ENCODE measurements at places on chromosomes 7 and 10. TPM values are rescaled to one million over a fixed set of nuclear protein-coding genes. Genes with fewer than 3 reads are reported as not detected.

GRCh38 chr10:1074052-1074747 is 18.0 kb downstream of the WDR37 start:
- peak; percentile 62 for DNase-seq
- H3K36me3 ChIP-seq, result peaks cover 39% of the 10 kb centered on the region
- no peaks in the 10 kb centered on the region for H3K27me3 ChIP-seq
- peak overlapping the region; percentile 37 for H3K27ac ChIP-seq
- H3K4me3 ChIP-seq, result no peak overlapping the region

The DPP6 gene
- total RNA-seq, result not detected

DNA sequence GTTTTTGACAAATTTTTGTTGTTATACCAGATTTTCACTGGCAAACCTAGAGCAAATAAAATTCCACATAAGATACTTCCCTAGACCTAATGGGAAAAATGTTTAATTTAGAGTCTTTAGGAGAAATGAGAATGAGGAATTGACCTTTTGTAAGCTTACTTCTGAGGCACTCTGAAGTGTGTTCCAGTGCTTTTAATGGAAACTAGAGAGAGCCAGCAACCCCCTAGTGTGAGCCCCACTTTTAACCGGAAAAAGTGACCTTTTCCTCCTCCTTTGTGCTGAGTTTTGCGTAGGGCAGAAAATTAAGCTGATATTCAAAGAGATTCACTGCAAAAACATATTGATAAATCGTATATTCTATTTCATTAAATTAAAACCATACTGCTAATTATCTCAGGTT is 5.2 kb downstream of the IKZF1 start:
- peaks cover 41% of the 10 kb centered on the region for H3K4me1 ChIP-seq
- peak overlapping the region; percentile 95 for H3K4me3 ChIP-seq
- H3K27me3 ChIP-seq, result no peaks in the 10 kb centered on the region
- H3K36me3 ChIP-seq, result peaks cover 92% of the 10 kb centered on the region
- H3K27ac ChIP-seq, result peak overlapping the region; percentile 95
- no peak for DNase-seq

The SRGN gene
- 996 TPM for total RNA-seq

GRCh38 chr10:110864662-110865140 is 7.0 kb upstream of the PDCD4 start:
- H3K36me3 ChIP-seq, result peaks cover 7% of the 10 kb centered on the region
- peak; percentile 91 for DNase-seq

DNA sequence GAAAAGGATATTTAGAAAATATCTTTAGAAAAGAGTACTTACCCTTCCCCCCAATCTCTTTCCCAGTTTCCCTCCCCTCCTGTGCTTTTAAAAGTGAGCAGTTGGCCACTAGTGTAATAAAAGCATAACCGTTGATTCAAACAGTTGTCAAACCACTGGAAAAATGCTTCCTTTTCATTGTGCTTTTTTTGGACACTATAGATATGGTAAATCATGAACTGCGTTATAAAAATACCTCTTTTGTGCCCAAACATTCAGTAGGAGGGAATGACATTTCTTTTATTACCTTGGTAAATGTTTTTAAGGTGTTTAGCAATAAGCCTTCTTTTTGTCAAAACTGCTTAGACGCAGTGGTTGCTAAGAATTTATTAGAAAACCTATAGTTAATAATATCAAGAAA is 232.4 kb downstream of the SLC25A13 start:
- no peak overlapping the region for H3K4me3 ChIP-seq
- H3K36me3 ChIP-seq, result no peaks in the 10 kb centered on the region
- no peak overlapping the region for H3K27ac ChIP-seq
- no peak for DNase-seq

DNA sequence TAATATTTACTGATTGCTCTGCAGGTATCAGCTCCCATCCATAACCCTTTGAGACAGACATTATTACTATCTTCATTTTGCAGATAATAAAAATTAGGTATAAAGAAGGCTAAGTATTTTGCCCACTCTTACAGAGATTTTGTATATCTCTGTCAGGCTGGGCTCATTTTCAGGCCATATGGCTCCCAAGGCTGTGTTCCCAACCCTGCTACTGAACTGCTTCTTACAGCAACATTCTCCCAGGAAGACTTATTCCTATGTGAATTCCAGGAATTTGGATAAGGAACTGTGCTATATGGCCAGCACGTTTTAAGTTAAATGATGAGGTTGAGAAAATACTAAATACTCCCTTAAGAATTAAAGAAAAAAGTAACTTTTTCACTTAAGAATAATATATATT is 1.9 kb upstream of the TMEM106B start:
- peaks cover 27% of the 10 kb centered on the region for H3K4me1 ChIP-seq
- no peak for DNase-seq
- no peak overlapping the region for H3K4me3 ChIP-seq

- H3K4me3 ChIP-seq, result no peak overlapping the region
- peaks cover 40% of the 10 kb centered on the region for H3K4me1 ChIP-seq
- H3K36me3 ChIP-seq, result peaks cover 52% of the 10 kb centered on the region
- H3K27ac ChIP-seq, result no peak overlapping the region
- no peaks in the 10 kb centered on the region for H3K27me3 ChIP-seq
- DNase-seq, result no peak
These were observed 30.9 kb downstream of the NACAD start for GRCh38 chr7:45057878-45058277.

The PPP1R9A gene
- not detected for total RNA-seq

The TMEM130 gene
- total RNA-seq, result not detected

The CALCR gene
- total RNA-seq, result not detected

The DNAJC30 gene
- total RNA-seq, result 9.4 TPM

DNA sequence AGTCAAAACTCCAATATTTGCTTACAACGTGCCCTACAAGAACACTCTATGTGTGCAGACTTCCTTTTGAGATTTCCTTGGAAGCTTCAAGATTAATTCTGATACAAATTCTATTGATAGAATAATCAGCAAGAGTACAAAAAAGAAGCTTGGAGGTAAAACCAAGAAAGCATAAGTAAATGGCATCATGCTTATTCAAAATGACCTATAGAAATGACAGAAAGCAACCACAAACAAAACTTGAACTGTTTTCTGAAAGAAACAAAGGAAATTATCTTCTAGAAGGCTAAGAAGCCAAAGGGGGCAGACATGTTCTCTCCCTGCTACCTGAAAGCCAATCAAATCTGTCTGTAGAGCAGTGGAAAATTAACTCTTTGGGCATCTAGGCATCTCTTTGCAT is 73.0 kb downstream of the CTNNA3 start:
- H3K4me3 ChIP-seq, result no peak overlapping the region
- peaks cover 19% of the 10 kb centered on the region for H3K27me3 ChIP-seq
- DNase-seq, result no peak
- no peaks in the 10 kb centered on the region for H3K36me3 ChIP-seq
- no peak overlapping the region for H3K27ac ChIP-seq
- no peaks in the 10 kb centered on the region for H3K4me1 ChIP-seq

GRCh38 chr7:146412781-146413180 is 296.2 kb downstream of the CNTNAP2 start:
- no peaks in the 10 kb centered on the region for H3K27me3 ChIP-seq
- no peaks in the 10 kb centered on the region for H3K4me1 ChIP-seq
- no peak overlapping the region for H3K4me3 ChIP-seq
- no peak overlapping the region for H3K27ac ChIP-seq
- DNase-seq, result no peak

The SPDYE5 gene
- not detected for total RNA-seq

DNA sequence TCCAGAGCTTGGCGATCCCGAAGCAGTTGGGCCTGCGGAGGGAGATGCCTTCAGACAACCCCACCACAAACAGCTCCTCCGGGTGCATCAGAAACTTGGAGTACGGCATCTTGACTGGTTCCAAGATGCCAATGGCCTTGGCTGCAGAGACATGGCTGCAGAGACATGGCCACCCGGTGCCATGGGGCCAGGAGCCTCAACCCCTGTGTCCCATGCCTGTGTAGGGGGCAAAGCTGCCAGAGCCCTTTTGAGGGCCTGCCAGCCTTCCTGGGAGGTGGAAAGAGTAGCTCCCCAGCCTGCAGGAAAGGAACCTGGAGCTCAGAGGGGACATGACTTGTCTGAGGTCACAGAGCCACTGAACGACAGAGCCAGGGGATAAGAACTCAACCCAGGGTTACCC is 83.5 kb downstream of the RABGEF1 start:
- H3K27ac ChIP-seq, result no peak overlapping the region
- H3K36me3 ChIP-seq, result no peaks in the 10 kb centered on the region
- no peaks in the 10 kb centered on the region for H3K4me1 ChIP-seq

- no peak overlapping the region for H3K4me3 ChIP-seq
- no peak overlapping the region for H3K27ac ChIP-seq
- no peak for DNase-seq
- H3K27me3 ChIP-seq, result peaks cover 34% of the 10 kb centered on the region
These were observed 45.0 kb upstream of the IFRD1 start for GRCh38 chr7:112405286-112405685.

GRCh38 chr7:54330216-54330800 is 211.9 kb upstream of the VSTM2A start:
- no peaks in the 10 kb centered on the region for H3K36me3 ChIP-seq
- no peak overlapping the region for H3K27ac ChIP-seq
- H3K4me1 ChIP-seq, result no peaks in the 10 kb centered on the region
- DNase-seq, result no peak
- no peak overlapping the region for H3K4me3 ChIP-seq

- no peak overlapping the region for H3K4me3 ChIP-seq
- H3K36me3 ChIP-seq, result no peaks in the 10 kb centered on the region
- no peak for DNase-seq
- no peak overlapping the region for H3K27ac ChIP-seq
These were observed 176.4 kb downstream of the PTPN20 start for GRCh38 chr10:47087667-47088066.

The DIP2C gene
- 1.9 TPM for total RNA-seq

DNA sequence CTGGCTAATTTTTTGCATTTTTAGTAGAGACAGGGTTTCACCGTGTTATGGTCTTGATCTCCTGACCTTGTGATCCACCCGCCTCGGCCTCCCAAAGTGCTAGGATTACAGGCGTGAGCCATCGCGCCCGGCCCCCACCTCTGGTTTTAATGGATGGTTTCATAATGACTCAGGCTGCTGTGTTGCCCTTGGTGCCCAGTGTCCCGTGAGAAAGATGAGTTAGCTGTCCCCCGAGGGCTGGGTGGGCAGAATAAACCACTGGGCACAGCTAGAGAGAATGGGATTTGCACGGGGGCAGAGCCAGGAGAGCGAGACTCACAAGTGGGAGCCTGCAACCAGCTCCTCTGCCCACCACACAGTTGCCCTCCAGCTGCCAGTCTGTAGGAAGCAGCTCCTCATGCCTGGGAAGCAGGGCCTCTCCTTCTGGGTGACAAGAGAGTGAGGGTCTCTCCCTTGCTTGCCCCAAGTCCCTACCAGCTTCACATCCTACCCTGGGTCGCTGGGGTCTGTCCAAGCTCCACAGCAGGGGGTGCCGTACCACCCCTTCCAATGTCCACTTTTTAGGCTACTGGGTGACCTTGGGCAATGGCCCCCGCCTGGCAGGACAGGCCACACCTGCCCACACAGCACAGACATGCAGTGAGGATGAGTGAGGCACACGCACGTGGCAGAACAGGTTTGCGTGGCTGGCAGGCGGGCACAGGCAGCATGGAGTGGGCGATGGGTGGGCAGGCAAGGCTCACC is 16.1 kb upstream of the NDST2 start:
- H3K36me3 ChIP-seq, result peaks cover 14% of the 10 kb centered on the region
- no peak for DNase-seq
- H3K4me3 ChIP-seq, result no peak overlapping the region
- H3K27me3 ChIP-seq, result no peaks in the 10 kb centered on the region
